Breast epithelium (tissue), 4 donors: ENCODE measurements at places on chromosomes 5 and 9. TPM values are rescaled to one million over a fixed set of nuclear protein-coding genes. Genes with fewer than 3 reads are reported as not detected.

UGT3A1 gene
- total RNA-seq, result not detected

SEC16A gene
- total RNA-seq, result 55.1 TPM

SPATA6L gene
- total RNA-seq, result 22.5 TPM

SPATA9 gene
- total RNA-seq, result 0.32 TPM

DNA sequence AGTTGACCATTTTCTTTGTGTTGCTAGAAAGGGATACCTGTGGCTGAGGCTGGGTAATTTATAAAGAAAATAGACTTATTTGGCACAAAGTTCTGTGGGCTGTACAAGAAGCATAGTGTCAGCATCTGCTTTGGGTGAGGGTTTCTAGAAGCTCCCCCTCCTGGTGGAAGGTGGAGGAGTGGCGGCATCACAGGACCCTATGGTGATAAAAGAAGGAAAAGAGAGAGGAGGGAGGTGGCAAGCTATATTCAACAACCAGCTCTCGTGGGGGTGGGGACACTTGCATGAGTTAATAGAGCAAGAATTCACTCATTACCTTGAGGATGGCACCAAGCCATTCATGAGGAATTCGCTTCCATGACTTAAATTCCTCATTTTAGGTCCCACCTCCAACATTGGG, 2041.4 kb upstream of the CDH9 start:
- H3K27me3 ChIP-seq, result no peaks in the 10 kb centered on the region
- no peak overlapping the region for H3K27ac ChIP-seq
- H3K4me3 ChIP-seq, result no peak overlapping the region
- no peaks in the 10 kb centered on the region for H3K36me3 ChIP-seq
- DNase-seq, result no peak
